Lower leg skin (tissue), 4 donors: ENCODE measurements at places on chromosomes 11 and 22. TPM values are rescaled to one million over a fixed set of nuclear protein-coding genes. Genes with fewer than 3 reads are reported as not detected.

The WT1 gene
- total RNA-seq: not detected

The TSPAN18 gene
- 4.5 TPM for total RNA-seq

The DDT gene
- total RNA-seq: 115 TPM

GRCh38 chr11:73784080-73784634, 3.5 kb upstream of the MRPL48 start:
- DNase-seq: no peak

GRCh38 chr22:37021710-37022482, 2.4 kb downstream of the MPST start:
- no peak for DNase-seq

GRCh38 chr11:85783758-85784157, 27.2 kb downstream of the SYTL2 start:
- DNase-seq: no peak

DNA sequence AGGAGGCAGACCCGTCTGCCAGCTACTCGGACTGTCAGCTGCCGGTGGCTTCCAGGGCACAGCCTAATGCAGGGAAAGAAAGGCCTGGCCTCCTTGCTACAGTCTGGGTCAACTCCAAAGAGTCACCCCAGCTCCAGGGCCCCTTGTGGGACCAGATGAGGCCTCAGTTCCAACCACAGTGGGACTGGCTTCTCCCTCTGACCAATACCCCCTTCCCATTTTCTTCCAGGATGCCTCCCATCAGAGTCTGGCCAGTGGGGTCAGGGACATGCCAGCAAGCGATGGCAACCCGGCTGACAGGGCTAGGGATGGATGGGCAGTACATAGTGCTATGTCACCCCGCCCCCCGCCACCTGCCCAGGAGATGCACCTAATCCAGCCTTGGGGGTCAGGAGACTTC, 36.6 kb downstream of the RPUSD4 start:
- no peak for DNase-seq

DNA sequence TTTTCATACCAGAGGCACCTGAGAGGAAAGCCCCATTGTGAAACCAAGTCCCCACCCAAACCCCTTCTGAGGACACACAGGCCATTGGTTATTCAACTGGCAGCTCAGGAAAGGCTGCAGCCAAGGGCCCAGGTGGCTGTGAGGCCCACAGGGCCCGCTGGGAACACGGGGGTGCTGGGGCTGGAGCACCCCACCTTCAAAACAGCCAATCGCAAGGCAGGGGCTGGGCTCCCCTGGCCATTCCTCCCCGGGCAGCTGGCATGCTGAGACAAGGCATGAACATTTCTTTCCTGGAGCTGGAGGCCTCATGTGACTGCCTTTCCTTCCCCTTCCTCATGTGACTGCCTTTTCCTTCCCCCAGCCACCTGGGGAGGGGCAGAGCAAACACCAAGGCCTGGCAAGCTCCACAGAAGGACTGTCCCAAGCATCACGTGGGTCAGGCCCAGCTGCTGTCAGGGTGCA, 76.9 kb downstream of the PIWIL3 start:
- DNase-seq: no peak

GRCh38 chr11:96036863-96037262, 113.0 kb upstream of the MTMR2 start:
- DNase-seq: no peak

DNA sequence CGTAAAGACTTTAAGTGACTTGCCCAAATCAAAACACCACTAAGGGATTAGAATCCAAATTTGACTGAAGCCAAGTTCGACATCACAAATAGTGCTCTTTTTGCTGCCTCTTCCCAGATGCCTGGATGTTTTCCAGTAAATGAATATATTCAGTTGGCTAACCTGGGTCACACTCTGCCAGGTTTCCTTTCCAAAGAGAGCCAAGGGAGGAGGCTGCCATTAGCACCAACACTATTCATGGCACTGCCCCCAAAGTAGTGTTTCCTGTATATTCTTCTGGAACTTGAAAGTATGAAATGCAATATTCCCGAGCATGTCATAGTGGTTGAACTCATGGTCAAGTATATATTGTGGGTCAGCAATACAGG, 219.3 kb upstream of the UBASH3B start:
- no peak for DNase-seq

DNA sequence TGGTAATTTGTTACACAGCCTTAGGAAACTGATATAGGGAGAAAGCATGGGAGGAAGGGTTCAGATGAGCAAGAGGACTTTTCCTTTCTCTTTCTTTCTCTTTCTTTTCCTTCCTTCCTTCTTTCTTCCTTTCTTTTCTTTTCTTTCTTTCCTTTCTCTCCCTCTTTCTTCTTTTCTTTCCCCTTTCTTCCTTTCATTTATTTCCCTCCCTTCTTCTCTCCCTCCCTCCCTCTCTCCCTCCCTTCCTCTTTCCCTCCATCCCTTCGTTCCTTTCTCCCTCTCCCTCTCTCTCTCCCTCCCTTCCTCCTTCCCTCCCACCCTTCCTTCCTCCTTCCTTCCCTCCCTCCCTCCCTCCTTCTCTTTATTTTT, 107.8 kb upstream of the LMO1 start:
- no peak for DNase-seq

GRCh38 chr11:39174196-39174595, 2285.3 kb downstream of the LRRC4C start:
- DNase-seq: no peak

DNA sequence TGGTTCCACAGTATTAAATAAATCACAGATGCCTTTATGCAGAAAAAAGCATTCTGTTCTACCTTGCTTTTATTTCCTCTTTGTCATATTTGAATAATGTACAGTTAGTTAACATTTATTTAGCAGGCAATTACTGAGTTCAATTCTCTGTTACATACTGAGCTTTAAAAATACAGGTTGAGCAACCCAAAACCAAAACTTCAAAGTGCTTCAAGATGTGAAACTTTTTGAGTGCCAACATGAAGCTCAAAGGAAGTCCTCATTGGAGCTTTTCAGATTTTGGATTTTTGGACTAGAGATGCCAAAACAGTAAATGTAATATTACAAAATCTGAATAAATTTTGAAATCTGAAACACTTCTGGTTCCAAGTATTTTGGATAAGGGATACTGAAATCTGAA, 54.1 kb downstream of the PDHX start:
- DNase-seq: no peak
